ENCODE measurements at places on chromosomes 6 and 20.

GRCh38 chr6:36631326-36632011 is 37.3 kb downstream of the SRSF3 start:
- no peak for DNase-seq

GRCh38 chr6:22886650-22887581 is 317.6 kb downstream of the HDGFL1 start:
- peak; percentile 30 for DNase-seq

GRCh38 chr6:9083108-9083507 is 647.8 kb upstream of the SLC35B3 start:
- no peak for DNase-seq

- no peak for DNase-seq
Measured at GRCh38 chr20:12410783-12411182, 493.1 kb downstream of the BTBD3 start.

DNA sequence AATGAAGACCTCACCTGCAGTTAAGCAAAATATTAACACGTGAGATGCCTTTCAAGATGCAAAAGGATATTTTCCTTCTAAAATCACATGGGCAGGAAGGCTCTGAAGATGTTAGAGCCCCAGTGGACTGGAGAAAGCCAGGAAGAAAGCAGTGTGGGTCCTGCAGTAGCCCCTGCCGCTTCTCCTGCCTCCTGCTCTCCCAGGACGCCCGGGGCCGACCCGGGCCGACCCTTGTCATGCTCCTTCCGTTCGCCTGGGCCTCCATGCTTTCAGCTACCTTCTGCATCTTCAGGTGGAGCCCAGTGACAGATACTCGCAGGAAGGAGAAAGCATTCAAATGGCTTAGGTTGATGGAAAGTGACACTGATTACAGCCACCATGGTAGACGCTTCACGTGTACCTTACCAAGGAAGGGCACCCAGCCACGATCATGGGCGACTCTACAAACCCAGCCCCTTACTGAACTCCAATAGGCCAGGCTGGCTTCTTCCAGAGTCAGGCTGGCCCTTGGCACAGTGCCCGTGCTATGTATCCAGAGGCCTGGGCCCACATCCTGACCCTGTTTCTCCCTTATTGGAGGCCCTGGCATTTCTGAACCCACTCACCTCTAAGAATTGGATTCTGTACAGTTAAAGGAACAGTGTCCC is 69.0 kb downstream of the TCP11 start:
- DNase-seq, result no peak

DNA sequence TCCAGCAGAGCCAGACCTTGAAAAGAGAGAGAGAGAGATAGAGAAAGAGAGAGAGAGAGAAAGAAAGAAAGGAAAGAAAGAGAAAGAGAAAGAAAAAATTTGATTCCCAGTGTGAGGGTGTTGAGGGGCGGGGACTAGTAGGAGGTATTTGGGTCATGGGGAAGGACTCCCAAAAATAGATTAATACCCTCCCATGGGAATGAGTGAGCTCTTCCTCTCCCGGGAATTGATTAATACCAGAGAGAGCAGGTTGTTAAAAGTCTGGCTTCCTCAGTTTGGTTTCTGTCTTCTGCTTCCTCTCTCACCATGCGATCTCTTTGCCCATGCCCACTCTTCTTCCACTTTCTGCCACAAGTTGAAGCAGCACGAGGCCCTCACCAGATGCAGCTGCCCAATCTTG is 28.8 kb upstream of the CFAP206 start:
- no peak for DNase-seq

GRCh38 chr6:148885925-148886845 is 139.4 kb downstream of the UST start:
- no peak for DNase-seq

DNA sequence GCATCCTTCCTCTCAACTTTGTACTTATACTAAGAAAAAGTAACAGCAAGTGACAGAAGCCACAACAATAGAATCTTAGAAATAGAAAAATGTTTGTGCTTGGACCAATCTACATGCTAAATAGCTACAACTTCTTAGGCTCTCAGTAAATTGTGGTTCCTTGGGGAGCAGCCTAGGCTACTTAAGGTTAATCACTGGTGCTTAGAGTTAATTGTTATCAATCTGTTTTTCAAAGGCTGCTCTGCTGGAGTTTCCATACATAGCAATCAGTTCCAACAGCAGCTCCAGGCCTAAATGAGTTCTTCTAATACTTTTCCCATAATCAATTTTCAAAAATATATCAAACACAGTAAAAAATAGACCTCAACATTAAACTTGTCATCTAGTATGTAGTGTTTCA is 571.4 kb downstream of the EPHA7 start:
- DNase-seq, result no peak

DNA sequence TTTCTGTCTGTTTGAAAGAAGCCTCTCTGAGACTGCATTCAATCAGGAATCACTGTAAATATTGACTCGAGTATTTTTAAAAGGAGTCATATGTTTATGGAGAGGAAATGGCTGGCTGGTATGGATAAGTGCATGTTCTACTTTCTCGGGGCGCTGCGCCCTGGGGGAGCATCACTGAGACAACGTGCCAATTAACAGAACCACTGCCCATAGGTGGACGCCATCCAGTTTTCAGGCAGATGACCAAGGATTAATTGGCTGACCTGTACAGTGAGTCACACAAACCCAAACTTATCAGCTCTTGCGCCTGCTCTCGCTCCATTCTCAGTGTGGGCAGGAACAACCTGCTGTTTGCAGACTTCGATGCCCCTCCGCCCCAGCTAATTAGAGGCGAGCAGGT is 571.2 kb downstream of the QKI start:
- DNase-seq, result no peak

DNA sequence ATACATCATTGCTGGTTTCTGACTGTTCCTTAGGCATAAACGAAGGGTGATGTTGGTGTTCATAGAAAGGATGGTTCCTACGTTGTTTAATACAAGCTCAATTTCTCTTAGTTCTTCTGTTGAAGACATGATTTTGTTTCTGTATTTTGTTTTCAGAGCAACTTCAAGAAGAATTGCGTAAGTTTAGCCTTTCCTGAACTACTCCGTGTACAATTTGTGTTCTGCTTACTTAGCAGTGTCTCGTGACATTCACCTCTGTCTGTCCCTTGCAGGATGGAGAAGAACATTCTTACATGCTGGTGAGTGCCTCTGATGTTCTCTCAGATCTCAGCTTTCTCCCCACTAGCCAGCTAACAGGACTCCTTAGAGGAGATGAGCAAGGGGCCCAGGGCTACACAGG is 7.6 kb downstream of the BTN2A2 start:
- no peak for DNase-seq

DNA sequence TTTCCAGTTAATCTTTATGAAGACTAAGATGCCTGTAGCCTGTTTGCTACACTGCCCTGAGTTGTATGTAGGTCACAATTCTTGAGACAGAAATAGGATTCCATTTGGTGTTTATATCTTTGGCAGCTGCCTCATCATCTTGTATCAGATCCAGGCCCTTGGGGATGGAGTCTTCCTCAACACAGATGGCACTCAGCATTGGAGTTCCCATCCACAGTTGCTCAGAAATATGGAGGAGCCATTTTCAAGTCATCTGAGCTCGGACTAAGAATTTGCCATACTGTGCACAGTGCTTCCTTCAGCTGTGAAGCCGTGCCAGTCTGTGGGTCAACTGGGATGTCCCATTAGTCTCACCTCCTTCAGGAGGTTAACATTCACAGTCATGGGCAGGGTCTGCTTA is 156.6 kb downstream of the ZDHHC14 start:
- no peak for DNase-seq

GRCh38 chr6:89081129-89081422 is 525 bp downstream of the PNRC1 start:
- no peak for DNase-seq

- DNase-seq, result no peak
Measured at GRCh38 chr6:7047966-7048365, 59.8 kb upstream of the RREB1 start.

DNA sequence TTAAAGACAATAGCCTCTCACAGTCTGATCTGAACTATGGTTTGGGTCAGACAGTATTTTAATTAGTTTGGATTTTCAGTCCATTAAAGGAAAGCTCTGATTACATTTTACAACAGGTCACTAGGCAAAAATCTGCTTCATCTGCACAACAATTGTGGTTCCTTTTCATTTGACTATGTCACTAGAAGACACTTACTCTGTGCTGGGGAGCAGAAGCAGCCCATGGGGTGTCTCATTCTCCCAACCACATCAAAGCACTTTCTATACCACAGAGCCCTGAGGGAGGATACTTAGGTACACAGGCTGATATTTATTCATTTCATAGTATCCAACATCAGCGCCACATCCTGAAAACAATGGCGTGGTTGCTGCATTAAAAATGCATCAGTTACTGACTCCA is 36.6 kb upstream of the HDAC2 start:
- DNase-seq, result peak; percentile 17

- DNase-seq, result no peak
Measured at GRCh38 chr6:133512410-133513016, 271.4 kb downstream of the EYA4 start.

DNA sequence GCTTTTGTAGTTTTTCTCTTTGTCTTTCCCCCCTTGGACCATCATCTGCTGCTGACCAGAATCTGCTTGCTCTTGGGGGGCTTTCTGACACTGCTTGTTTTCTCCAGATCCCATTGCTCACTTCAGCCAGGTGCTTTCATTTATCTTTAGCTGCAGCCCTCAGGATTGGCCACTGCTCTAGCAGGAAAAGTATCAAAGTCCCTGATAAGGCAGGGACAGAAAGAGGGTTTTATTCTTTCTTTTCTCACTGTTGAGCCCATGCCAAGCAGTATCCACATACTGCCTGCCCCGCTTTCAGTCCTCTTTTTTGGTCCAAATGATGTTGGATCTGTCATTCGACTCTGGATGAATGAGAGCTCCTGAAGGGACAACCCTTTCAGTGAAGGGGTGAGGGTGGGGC is 141.4 kb downstream of the DNAH8 start:
- no peak for DNase-seq

GRCh38 chr6:144447472-144447871 is 162.3 kb downstream of the UTRN start:
- no peak for DNase-seq

DNA sequence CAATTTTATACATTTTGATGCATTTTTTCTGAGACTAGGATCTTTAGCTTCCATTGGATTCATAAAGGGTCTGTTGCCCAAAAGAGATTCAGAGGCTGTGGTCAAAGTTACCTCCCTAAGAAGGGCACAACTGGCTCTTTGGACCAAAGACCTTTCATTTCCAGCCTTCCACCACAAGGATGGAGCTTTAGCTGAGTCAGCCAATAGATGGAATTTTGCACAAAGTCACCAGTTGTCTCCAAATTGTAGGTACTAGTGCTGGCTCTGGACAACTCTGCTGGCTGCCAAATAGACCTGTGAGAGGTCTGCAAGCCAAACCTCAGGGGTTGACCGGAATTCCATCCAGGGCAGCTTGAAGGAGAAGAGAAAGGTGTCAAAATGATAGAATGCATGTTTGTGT is 555 bp downstream of the BPIFA1 start:
- no peak for DNase-seq

GRCh38 chr6:7159790-7160525 is 52.2 kb downstream of the RREB1 start:
- DNase-seq, result no peak

DNA sequence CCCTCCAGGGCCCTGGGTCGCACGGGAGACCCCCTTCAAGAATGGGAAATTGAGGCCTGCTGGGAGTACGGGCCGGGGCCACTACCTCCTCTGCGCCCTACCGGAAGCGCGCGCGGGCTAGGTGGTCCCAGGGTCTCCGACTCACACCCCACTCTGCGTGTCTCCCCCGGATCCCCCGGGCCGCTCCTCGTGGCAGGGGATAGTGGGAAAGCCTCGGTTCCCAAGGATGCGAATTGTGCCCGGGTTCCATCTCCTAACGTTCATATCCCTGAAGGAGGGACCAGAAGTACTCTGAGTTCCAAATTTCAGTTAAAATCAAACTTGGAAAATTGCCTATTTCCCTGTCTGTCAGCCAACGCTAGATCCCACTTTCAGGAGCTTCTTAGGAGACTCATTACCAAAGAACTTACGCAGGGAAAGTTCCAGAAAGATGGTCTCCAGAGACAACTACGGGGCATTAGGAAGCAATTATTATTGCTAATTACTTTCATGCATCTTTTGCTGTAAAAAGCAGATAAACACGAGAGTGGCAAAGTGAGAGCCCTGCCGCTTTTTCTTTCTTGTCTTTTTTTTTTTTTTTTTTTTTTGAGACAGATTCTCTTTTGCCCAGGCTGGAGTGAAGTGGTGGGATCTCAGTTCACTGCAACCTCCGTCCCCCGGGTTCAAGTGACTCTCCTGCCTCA is 858 bp downstream of the FAM83D start:
- no peak for DNase-seq

- no peak for DNase-seq
Measured at GRCh38 chr6:34145161-34146020, 496 bp downstream of the GRM4 start.

DNA sequence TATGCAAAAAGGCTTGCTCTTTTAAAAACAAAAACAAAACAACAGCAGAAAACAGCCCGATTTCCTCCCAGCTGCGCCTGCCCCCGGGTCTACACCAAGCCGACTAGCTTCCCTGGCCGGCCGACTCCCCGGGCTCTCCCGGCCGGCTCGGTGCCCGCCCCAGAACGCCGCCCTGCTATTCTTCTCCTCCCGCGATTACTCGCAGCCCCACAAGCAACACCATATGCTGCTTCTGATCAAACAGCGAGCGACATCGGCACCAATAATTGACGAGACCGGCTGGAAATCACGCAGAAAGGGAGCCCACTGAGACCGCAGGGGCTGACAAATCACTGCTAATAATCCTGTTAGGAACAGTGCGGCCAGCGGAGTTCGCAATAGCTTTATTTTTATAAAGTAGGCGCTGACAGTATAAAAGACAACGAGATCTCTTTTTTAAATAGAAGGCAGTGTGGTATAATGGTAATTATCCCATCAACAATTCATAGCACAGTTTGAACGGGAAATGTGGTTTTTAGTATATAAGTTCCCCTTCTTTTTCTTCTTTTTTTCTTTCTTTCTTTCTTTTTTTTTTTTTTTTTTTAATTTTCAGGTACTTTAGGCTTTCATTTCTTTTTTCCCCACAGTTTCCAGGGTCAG is 3.3 kb downstream of the SIM1 start:
- no peak for DNase-seq

GRCh38 chr6:44435500-44435899 is 48.0 kb downstream of the CDC5L start:
- DNase-seq, result no peak

GRCh38 chr6:76435174-76435573 is 362.7 kb upstream of the IMPG1 start:
- no peak for DNase-seq

GRCh38 chr6:143183666-143184065 is 123.0 kb downstream of the AIG1 start:
- no peak for DNase-seq

DNA sequence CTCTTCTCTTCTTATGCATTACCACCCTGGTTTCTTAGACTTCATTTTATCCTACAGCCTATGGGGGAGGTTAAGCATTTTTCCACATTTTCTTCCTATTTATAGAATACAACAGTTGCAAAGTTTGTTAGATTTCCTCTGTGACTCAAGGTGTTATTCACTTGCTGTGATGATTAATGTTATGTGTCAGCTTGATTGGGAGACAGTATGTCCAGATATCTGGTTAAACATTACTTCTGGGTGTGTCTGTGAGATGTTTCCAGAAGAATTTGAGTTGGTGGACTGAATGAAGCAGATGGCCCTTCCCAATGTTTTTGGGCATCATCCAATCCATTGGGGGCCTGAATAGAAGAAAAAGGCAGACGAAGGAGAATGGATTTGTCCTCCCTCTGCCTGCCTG is 131.3 kb downstream of the C6orf118 start:
- DNase-seq, result no peak

Data from GM12878 (cell line).